ENCODE measurements at places on chromosomes 5 and 9.

GRCh38 chr9:26770821-26771220 lies 121.8 kb downstream of the CAAP1 start:
- DNase-seq: no peak

DNA sequence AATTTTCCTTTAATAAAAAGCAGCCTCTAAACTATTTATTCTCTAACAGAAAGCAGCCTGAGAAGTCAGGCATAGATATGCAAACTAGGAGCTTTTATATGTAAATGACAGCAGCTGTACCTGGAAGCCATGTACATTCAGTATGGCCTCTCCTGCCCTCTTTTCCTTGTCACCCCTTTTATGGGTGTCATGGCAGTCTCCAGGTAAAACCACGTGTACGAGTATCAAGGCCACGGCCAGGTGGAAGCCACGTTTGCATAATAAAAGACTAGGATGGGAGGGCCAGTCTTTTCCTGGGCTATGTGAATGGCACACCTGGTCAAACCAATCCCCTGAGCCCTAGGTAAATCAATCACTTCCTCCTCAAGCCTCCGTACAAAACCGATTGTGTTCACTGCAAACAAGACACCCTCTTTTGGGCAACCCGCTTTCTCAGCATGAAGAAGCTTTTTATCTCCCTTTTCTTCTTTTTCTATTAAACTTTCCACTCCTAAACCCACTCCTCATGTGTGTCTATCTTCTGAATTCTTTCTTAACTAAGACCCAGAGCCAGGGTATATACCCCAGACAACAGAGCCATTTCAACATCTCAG lies 419.5 kb upstream of the CTNND2 start:
- DNase-seq: no peak

- no peak for DNase-seq
These were observed 21.6 kb downstream of the RIC1 start for GRCh38 chr9:5650356-5651105.

GRCh38 chr5:94086194-94086593 lies 344.8 kb upstream of the POU5F2 start:
- DNase-seq: no peak

GRCh38 chr5:54518818-54519508 lies 1.4 kb downstream of the SNX18 start:
- no peak for DNase-seq

DNA sequence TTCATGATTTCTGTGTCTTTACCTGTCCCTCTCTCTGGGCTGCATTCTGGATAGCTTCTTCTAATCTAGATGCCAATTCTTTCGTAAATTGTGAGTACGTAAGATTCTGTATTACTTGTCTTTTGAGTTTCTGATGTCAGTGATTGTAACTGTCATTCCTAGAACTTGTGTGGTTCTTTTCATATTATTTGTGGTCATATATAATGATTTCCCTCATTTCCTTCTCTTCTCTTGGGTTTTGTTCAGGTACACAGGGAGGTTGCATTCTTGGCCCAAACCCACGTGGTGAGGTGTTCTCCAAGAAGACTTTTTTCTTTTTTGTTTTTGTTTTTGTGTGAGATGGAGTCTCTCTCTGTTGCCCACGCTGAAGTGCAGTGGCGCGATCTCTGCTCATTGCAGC lies 13.8 kb downstream of the UGCG start:
- no peak for DNase-seq

GRCh38 chr9:131517761-131518190 lies 13.3 kb downstream of the UCK1 start:
- no peak for DNase-seq

DNA sequence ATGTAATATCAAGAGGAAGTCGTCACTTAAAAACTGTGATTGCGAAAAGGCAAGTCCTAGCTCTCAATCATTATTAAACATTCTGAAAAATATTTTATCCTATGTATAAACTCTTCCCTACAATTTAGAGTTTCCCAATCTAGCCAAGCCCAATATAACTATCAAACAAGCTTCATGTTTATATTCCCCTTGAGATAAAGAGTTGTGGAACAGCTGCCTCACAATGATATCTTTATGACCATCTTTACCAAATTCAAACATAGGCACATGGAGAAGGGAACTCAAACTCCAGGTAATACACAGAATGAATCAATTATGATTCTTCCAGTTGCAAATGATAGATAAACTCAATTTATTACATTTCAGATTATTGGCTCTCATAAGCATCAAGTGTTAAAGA lies 1468.7 kb downstream of the EFNA5 start:
- no peak for DNase-seq

DNA sequence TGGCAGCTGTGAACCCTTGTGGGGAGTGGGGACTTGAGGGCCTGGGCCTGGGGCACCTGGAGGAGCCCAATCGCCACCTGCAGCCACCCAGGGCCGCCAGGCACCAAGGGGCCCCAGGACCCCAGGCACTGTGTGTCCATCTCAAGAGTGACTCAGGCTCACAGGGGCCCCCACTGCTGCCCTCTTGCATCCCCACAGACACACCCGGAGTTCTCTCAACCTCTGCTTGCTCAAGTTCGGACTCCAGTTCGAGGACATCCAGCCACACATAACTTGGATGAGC lies 51.9 kb downstream of the MRPL36 start:
- no peak for DNase-seq

GRCh38 chr9:71704796-71705195 lies 63.5 kb downstream of the CEMIP2 start:
- no peak for DNase-seq

- DNase-seq: no peak
These were observed 9.6 kb upstream of the AMBP start for GRCh38 chr9:114087721-114088120.

DNA sequence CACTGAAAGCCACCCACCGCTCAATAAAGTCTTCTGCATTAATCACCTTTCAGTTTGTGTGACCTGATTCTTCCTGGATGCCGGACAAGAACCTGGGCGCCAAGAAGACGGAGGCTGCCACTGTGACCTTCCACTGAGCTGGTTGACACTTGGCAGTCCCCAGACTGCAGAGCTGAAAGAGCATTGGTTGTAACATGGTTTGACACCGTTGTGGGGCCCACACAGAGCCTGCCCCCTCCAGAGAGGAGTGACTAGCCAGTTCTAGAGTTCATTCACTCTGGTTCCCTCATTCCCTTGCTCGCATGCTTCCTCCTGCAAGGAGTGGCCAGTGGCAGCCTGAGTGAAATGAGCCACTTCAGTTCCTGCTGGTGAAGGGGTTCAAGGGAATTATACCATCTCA lies 86.2 kb upstream of the ANXA1 start:
- no peak for DNase-seq

GRCh38 chr9:136512651-136513071 lies 29.8 kb upstream of the SEC16A start:
- peak; percentile 33 for DNase-seq
